Chondrocyte (in vitro differentiated cells): ENCODE measurements at places on chromosomes 3 and 15.

DNA sequence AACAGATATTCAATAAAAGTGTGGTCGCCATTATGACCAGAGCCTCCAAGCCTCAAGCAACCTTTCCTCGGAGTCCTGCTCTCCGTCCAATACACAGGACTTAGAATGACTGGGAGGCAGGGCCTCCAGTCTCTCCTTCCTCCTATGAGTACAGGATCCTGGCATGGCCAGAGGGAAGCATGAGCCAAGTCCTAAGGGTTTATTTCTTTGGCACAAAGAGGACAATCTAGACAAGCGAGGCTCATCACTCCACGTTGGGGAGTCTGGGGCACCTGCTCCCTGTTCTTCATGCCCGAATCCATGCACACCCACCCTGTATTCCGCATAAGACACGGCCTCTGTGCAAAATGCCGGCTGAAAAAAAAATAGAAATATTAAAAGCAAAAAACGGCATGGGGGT is 6.8 kb downstream of the PRRT3 start:
- H3K27ac ChIP-seq, result peak overlapping the region; percentile 4
- H3K27me3 ChIP-seq, result no peaks in the 10 kb centered on the region
- DNase-seq, result peak; percentile 26
- H3K36me3 ChIP-seq, result peaks cover 2% of the 10 kb centered on the region
- H3K4me3 ChIP-seq, result peak overlapping the region; percentile 53

- no peak overlapping the region for H3K27ac ChIP-seq
- DNase-seq, result no peak
- H3K4me1 ChIP-seq, result no peaks in the 10 kb centered on the region
- peaks cover 5% of the 10 kb centered on the region for H3K27me3 ChIP-seq
- no peak overlapping the region for H3K4me3 ChIP-seq
These were observed 67.1 kb upstream of the MCTP2 start for GRCh38 chr15:94164202-94164807.

GRCh38 chr3:59817511-59817910 is 767.7 kb upstream of the CFAP20DC start:
- peak overlapping the region; percentile 55 for H3K4me3 ChIP-seq
- peaks cover 56% of the 10 kb centered on the region for H3K4me1 ChIP-seq
- H3K27me3 ChIP-seq, result no peaks in the 10 kb centered on the region
- no peak for DNase-seq

DNA sequence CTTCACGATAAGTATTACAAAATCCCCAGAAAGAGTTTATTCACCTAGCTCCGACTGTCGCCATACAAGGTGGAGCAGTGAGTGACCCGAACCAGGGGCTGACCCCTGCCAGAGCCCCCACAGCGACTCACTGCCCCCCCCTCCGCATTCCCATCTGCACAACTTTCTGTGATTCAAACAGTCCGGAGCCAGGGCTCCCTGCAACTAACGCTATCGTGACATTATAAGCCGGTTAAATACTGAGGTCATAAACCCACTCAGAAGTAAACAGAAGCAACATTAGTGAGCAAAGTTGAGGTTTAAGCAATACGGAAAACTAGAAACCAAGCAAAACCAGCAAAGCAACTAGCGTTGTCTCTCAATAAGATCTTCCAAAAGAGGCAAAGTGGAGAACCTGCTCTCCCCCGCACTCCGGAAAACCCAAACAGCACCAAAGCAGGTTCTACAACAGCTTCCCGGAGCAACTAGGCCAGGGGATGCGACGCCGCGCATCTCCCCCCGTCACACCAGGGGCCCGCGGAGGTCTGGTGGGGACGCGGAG is 642 bp downstream of the SCAP start:
- H3K27ac ChIP-seq, result peak overlapping the region; percentile 80
- peaks cover 26% of the 10 kb centered on the region for H3K4me1 ChIP-seq
- no peak for DNase-seq
- peak overlapping the region; percentile 87 for H3K4me3 ChIP-seq
